ENCODE measurements at places on chromosomes 16 and 17.

DNA sequence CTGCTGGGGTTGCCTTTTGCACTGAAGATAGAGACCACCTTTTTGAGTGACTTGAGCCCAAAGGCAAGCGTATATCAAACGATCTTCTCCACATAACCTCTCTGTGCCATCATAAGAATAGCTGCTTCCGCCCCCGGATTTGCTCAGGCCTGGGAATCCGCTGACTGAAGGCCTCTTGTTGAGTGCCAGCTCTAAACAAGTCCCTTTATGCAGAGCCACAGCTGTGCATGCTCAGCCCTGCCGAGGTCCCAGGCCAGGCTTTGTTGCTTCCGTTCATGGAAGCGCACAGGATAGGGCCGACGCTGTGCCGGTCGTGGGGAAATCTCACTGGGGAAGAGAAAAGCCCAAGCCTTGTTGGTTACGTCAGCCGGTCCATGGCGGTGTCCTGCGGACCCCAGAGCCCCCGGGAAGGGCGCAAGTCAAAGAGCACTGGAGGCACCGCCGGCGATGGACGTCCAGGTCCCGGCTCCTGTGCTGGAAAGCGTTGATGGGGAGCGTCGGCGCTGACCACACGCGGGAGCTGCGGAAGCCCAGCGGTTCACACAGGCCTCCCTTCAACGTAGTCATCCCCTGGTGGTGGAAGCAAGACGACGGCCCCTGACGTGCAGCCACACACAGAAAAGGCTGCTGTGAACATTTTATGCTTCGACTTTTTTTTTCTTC, 23.5 kb upstream of the RPL13 start:
- DNase-seq = no peak

- DNase-seq = no peak
Observed at GRCh38 chr17:35376245-35376644, 2.8 kb upstream of the SLFN11 start.

GRCh38 chr17:57388131-57388725, 131.9 kb downstream of the MSI2 start:
- no peak for DNase-seq

- DNase-seq = peak; percentile 81
Observed at GRCh38 chr16:57084257-57084770, 8.1 kb upstream of the CPNE2 start.

GRCh38 chr17:40664582-40665333, at the start of gene KRT222:
Gene KRT222, minus strand, starts transcription at chr17:40665177. Its CDS starts 78 bp downstream, at chr17:40665099.
- no peak for DNase-seq

DNA sequence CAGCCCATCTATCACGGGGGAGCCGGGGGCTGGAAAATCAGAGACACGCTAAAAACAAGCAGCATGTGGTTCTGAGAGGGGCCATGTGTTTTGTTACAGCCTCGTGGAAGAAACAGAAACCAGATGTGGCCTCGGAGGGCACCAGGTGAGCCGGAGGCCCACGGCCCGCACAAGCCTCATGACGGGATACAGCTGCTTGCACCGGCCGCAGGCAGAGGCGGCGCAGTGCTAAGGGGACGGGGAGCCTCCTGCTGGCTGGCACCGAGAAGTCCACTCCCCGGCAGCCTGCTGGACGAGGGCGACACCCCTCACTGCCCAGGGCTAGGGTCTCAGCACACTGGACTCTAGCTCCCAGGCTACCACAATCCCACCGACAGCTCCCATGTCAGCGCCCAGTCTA, 19.2 kb downstream of the NDUFAF8 start:
- DNase-seq = no peak

DNA sequence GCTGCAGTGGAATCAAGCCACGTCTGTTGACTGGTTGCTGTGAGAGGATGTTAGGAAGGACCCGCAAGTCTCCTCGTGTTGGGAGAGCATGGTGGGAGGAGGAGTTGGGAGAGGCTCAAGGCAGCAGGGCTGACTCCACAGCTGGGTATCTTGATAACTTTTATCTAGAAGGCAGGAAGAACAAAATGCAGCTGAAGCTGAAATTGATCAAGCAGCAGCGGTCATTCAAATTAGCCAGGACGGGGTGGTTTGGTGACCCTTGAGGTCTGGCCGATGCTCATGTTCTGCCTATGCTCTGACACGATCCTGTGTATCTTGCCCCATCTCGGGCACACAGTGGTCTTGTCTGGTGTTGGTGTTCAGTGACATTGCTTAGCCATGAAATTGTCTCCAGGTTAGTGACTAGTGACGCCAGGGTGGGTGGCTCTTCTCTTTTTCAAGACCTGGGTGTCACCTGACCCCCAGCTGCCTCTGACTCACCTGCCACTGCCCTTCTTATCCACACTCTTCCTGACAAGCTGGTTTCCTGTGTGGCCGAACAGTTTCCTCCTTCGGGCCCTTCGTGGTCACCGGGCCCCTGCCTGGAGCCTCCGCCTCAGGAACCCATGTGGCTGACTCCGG, 19.1 kb downstream of the NPTX1 start:
- DNase-seq = peak; percentile 80

DNA sequence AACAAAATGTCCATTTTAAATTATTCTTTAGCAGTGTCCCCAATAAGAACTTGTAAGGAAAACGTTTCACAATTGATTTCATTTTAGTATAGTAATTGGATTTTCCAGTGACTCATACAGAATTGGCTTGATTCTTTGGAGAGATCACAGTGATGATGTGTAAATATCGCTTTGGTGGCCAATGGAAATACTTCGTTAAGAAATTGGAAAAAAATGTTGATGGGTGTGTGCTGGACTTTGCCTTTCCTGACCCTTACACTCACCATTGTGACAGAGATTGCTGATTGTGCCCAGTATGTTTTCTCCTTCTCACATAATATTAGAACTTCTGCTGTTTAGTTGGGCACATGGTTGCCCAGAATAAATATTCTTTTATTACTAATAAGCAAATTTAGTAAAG, 7.4 kb upstream of the EFCAB13 start:
- no peak for DNase-seq

- DNase-seq = no peak
Observed at GRCh38 chr16:49788572-49788971, 67.3 kb downstream of the ZNF423 start.

DNA sequence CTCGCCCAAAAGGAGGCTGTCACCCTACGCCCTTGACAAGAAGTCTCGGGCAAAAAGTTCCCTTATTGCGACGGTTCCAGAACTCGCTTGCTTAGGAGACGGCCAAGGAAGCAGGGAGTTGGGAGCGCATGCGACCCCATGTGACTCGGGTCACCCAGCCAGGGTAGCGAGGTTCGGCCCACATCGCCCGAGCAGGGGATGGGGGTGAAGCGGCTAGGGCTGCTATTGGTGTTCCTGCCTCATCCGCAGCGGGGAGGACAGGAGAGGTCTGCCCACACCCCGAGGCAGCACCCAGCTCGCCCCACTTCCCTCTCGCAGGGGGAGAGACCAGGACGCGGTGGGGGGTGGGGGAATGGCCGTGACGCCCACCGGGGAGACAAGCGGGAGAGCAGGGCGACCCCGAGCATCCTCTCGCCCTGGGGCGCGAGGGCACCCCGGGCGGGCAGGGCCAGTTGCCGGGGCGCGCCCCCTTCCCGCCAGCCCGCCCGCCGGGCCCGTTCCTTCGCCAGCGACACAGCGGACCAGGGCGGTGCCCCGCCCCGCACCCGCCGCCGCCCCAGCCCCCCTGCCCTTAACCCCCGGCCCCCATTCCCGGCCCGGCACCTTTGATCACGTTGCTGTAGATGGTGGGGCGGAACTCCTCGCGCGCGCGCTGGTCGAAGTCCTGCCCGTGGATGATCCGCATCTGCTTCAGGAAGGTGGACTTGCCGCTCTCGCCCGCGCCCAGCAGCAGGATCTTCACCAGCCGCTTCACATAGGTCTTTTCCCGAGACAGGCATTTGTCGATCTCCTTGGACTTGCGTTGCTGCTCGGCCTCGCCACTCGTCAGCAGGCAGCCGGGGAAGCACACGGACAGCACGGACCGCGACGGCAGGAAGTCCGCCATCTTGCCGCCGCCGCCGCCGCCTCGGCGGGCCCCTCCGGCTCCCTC, 567 bp downstream of the GNA13 start:
- DNase-seq = peak; percentile 50

DNA sequence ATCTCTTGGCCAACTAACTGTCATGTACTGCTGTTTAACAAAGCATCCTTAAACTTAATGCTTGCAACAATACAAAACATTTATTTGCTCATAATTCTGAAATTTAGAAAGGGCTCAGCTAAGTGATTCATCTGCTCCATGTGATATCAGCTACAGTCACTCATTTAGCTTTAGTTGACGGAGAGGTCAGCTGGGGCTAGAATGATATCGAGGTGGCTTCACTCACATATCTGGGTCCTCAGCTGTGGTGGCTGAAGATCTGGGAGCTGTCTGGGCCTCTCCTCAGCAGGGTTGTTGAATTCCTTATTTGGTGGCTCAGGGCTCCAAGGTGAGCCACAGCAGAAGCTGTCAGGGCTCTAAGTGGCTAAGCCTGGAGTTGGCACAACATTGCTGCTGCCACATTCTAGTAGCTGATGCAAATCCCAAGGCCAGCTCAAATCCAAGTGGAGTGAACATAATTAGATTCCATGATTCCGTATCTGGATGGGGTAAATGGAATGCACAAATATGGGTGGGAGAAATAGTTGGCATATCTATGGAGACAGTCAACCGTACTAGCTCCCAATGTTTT, 62.8 kb downstream of the HS3ST3A1 start:
- DNase-seq = no peak

DNA sequence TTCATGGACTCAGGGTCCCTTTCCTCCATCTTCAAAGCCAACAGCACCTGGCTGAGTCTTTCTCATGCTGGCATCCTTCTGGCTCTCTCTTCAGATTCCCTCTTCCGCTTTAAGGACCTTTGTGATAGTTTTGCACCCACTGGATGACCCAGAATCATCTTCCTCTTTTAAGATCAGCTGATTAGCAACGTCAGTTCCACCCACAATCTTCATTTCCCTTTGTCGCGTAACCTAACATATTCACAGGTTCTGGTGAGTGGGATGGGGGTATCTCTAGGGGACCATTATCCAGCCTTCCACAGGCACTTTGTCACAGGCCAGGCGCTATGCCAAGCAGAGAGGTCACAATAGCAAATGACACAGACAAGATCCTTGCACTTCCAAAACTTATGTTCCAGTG, 593.8 kb downstream of the MAF start:
- no peak for DNase-seq

DNA sequence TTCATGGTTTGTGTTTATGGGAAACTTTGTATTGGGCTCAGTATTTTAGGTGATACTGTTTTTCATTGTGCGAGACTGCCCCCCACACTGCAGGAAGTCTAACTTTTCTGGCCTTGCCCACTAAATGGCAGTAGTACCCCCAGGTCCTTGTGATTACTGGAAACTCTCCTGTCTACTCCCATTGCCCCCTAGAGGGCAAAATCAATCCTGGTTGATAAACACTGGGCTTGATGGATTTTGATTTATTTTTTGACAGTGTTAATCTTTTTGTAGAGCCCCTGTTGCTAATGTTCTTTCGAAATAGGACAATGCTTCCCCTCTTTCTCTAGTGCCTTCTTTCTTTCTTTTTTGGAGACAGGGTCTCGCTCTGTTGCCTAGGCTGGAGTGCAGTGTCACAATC, 15.5 kb downstream of the METTL9 start:
- no peak for DNase-seq

Data from DMS53 (cell line).